ENCODE measurements at places on chromosomes 11 and 22.

DNA sequence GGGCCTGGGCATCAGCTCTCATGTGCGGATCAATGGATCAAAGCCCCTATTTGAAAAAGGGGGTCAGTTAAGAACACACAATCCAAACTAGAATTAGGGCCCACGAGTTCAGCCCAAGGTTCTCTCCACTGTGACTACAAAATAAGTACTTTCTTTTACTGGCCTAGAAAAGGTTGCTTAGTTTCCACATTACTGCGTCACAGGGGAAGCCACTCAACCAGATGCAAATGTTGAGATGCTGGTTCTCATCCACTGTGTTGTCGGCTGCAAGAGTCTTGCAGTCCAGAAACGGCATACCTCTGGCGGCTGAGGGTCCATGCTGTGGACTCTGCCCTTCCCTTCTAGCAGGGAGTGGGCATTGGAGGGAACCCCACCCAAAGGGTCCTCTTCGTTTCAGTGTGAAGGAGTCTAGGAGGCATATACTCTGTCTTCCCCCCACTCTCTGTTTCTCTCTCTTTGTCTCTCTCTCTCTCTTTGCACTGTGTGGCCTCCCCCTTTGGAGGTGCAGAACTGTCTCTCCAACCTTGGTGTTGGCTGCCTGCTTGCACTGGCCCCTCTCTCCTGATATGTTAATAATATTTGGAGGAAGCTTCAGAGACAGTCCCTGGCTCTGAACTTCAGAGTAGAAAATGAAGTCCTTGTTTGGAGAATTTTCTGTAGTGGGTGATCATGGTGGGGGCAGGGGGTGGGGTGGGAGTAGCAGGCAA is 99.0 kb upstream of the NNMT start:
- no peak for DNase-seq

- no peak for DNase-seq
Observed at GRCh38 chr22:45784357-45785277, 113.0 kb downstream of the ATXN10 start.

- peak; percentile 75 for DNase-seq
Observed at GRCh38 chr11:36265793-36266628, 23.2 kb downstream of the COMMD9 start.

DNA sequence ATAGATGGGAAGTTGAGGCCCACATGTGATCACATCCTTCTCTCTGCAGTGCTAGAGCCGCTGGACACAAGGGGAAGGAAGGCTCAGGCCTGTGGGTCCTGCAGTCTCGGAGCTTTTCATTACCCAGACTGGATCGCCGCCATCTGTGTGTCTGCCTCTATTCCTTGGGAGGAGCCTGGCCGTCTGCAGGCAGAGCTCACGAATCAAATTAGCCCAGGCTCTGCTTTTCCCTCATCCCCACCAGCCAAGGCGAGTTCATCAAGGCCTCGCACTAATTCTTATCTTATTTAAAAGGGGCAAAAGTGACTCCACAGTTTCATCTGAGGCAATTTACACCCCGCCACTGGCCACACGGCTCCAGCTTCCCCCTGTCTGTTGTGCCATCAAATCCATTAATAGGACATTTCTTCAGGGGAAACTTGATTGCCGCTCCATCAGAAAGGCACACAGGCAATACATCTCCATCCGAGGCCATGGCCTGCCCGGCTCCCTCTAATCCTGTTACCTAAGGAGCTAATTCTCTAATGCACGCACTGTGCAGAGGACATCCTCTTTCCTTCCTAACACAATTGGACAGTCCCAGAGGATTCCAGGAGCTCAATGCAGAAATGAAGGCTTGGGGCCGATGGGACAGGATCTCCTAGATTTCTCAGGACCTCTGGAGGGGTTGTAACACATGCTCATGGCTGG is 3.3 kb upstream of the HTR3A start:
- no peak for DNase-seq

- no peak for DNase-seq
Observed at GRCh38 chr22:41015003-41015402, 63.8 kb downstream of the RBX1 start.

- DNase-seq, result no peak
Observed at GRCh38 chr11:8310743-8311298, 47.1 kb upstream of the LMO1 start.

DNA sequence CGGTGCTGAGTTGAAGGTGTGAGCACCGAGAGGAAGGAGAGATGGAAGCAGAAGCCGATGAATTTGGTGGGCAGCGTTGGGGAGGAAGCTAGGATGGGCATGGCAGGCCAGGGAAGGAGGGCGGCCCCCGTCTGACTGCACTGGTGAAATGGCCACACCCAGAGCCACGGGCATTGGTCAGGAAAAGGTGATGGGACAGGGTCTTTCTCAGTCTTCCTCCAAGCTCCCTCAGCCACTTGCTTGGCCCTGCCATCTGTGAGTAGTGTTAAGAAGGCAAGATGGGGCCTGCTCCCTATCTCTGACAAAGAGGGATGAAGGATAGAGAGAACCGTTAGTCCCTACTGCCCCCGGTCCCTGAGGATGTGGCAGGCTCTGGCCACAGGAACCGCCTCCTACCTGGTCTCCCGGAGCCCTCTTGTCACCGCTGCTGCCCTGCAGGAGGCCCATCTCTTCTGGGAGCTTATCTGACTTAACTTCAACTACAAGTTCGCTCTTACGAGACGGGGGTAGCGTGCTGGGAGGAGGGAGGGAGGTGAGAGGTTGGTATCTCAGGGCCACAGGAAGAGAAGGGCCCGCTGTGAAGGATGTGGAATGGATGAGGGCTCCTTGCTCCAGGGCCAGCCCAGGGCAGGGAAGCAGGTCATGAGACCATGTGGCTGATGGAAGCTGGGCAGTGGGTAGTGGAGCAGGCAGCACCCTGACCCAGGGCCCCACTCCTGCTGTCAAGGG is 6.8 kb downstream of the MCAM start:
- no peak for DNase-seq

DNA sequence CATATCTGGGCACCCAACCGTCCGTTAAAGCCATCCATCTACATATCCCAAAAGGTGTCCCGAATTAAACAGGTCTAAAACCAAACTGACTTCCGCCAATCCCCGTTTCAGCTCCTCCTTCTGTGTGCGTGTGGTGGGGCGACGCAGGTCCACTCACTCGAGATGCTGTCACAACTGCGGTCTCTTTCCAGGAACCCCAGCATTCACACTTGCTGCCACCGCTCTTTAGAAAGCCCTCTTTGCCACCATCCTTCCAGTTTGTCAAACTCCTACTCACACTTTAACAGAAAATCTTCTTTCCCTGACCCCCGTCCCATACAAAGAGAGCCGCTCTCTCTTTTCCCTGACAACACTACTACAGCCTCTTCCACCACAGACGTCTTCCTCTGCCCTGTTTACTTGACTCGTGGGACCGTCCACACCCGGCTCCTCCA is 467 bp downstream of the ESS2 start:
- no peak for DNase-seq

DNA sequence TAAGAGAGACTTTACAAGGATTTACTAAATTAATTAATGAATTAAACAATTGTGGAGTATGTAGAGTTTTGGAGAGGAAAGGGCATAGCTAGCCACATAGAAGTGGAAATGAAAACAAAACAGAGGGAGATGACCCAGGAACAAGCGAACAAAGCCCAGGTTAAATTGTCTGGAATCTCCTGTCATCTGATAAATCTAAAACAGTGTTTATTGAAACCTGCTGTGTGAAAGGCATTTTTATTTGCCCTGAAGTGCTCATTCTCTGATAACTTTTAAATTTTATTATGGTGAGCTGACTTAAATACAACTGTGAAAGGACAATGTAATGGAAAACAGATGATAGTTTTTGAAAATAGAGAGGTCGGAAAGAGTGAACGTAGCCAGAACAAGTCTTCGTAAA is 682.8 kb upstream of the KIRREL3 start:
- DNase-seq, result no peak

DNA sequence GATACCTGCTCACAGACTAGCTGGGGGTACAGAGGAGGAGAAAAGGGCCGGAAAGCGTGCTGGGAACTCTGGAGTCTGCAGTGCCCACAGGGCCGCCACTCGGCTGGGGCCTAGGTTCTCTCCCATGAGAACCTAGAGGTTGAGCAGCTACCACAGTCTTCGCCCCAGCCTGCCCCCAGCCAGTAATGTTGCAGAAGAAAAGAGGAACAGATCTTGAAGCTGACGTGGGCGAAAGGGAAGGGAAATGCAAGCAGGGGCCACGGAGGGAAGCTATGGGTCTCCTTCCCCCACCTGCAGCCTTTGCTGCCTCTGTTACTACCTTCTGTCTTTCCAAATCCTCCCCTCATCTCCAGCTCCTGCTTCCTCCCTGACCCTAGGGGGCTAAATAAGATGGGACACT is 28.8 kb upstream of the P2RY2 start:
- no peak for DNase-seq

DNA sequence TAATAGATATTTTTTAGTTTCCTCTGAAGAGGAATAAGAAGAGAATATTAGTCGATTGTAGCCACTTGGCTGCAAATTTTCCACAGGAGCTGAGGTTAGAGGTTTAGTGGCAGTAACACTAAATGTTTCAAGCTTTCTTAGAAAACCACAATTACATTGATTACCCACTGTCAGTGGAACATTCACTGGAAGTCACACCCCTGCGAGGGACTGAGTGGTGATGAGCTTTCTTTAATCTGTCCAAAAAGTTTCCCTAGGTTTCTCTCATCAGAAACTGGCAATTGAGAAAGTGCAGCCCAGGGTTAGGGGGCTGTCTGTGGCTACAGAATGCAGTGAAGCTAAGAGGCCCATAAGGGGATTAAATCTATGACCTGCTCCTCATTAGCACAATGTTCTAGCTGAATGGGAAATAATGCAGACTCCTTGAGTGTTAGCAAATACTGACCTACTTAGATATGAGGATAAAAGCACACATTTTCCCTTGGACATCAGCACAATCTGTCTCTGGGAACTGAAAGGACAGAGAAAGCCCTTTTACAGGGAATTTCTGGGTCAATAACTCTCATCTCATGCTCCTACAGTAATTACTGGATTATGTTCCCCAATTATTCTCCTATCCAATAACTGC is 189.5 kb downstream of the FAM76B start:
- DNase-seq, result no peak

DNA sequence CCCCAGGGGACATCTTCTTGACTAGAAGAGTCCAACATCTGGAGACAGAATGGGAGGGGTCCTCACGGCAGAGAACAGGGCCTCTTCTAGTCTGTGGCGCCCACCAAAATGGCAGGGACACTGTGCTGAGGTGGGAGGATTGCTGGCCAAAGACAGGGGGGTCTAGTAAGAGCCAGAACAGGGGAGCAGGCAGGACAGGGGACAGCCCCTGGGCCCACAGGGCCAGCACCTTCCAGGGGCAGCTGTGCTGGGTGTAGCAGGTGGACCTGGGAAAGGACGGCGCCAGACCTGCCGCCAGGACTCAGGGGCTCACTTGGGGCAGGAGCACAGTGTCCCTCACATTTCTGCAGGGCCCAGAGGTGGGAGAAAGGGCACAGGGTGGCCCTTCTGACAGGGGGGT is 858 bp upstream of the APOBEC3A start:
- no peak for DNase-seq

DNA sequence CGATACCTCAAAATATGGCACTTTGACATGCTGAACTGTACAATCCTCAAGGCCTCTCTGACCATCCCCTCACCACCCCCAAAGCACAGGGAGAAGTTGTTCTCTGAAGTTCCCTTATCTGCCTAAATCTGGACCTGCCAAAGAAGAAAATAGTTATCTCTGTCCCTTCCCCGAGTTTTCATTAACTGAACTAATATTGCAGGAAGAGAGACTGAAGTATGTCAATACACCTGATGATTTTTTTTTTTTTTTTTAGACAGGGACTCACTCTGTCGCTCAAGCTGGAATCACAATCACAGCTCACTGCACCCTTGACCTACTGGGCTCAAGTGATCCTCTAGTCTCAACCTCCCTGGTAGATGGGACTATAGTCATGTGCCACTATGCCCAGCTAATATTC is 75.0 kb downstream of the SIK3 start:
- no peak for DNase-seq

DNA sequence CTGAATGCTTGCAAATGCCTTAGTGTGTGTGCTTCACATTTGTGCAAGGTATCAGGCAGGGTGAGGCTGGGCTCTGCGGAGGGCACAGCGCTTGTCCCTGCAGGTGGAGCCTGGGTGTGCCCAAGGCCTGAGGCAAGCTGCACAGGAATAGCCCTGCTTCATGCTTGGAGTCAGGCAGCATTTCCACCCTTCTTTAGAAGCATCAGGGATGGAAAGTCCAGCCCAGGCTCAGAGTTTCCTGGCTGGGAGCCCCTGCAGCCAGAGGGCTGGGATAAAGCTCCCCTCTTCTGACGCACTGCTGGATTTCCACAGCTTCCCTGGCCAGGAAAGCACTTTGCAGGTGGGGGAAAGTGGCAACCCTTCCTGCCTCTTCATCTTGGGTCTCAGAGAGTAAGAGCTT is 63.4 kb downstream of the GALNT18 start:
- no peak for DNase-seq

- DNase-seq, result no peak
Observed at GRCh38 chr11:111355956-111356659, 23.0 kb downstream of the POU2AF1 start.

DNA sequence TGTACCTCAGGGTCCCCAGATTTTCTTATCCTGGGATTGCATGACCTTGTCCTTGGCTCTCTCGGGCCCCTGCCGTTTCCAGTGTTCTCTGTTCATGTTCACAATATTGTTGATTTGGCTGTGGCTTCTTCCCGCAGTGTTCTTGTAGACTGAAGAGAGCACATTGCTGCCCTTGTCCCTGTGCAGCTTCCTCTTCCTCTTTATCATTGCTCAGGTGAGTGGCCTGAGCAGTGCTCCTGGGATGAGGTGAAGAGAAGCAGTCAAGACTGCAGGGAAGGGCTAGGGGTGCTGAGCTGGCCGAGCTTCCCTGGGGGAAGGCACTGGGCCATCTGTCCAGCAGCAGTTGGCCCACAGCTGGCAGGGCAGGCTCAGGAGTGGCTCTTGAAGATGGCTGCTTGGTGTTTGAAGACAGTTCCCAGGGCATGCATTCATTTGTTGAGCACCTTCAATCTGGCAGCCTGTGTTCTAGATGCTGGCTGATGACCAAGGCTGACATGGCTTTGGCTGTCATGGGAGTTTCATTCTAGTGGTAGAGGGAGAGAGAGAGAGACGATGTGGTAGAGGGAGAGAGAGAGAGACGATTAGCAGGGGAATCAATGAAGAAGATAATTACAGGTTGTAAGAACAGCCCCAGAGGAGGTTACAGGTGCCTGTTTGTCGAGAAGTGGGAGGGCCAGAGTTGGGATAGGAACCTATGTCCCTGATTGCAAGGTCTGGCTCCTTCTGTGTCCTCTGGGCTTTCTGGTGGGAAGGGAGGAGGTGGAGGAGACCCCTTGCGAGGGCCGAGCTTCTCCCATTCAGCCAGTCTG is 17.4 kb downstream of the BMAL1 start:
- DNase-seq, result no peak

- no peak for DNase-seq
Observed at GRCh38 chr22:48887394-48888332, 940.0 kb downstream of the BRD1 start.

DNA sequence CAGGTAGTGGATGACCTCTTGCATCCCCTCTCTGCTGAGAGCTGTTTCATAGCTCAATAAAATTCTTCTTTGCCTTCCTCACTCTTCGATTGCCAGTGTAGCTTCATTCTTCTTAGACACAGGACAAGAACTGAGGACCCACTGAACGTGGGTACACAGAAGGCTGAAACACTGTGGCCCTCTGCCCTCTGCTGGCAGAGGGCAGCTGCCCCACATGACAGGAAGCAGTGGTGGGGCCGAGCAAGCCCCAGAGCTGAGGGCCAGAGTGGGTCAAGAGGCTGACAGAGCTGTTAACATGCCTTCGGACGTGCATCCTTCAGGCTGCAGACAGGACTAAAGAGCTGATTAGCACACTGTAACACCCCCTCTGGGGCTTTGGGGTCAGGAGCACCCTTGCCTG is 15.6 kb downstream of the SMC1B start:
- no peak for DNase-seq

- DNase-seq, result peak; percentile 72
Observed at GRCh38 chr11:65899356-65900124, 648 bp downstream of the FOSL1 start.

- DNase-seq, result no peak
Observed at GRCh38 chr22:27809700-27810608, 8.4 kb upstream of the MN1 start.
